T-helper 17 cell (primary cell): ENCODE measurements at places on chromosomes 3 and 15.

- DNase-seq: no peak
These were observed 175.5 kb downstream of the ATG7 start for GRCh38 chr3:11447584-11448200.

DNA sequence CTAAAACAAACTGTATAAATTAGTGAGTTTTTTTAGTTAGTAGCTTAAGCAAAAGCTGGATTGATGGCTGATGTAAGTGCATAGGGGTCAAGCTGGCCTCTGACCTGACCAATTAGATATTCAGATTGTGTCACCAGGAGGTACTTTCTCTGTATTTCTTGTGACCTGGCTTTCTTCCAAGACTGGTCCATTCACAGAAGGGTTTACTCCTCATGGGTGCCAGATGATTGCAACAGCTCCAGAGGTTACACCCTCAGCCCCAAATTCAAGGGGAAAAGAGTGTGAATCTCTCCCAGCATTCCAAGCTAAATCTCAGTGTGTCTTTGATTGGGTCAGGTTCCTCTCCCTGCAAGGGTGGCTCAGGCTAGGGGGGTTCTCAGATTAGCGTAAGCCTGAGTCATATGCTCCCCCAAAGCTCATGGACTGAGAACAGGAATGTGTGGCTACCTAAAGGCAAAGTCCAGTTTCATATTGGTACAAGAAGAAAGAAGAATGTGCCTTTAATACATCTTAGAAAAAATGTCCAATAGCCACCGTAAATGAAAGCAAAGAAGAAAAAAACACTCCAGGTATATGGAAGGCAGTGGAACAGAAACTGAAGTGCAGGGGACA, 16.5 kb downstream of the PML start:
- no peak for DNase-seq

DNA sequence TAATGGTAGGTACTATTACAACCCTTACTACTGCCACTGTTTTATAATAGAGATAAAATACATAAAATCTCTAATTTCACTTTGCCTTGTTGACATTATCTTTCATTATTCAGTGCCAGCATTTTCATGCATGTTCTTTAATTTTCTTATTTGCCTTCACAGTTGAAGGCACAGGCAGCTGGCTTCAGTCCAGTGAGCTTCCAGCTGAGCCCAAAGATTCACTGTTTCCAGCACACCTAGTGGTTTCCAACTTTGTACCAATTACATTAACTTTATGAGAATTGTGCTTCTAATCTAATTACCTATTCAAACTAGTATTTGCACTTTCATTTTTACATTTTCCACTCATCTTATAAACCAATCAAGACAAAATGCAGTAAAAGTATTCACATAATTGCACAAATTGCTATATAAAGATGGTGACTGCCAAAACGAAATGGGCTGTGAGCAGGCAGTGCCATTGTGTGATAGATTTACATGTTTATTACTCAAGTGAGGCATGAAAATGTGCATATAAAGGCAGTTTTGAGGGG, 228.3 kb downstream of the MFSD1 start:
- DNase-seq: no peak

- no peak for DNase-seq
These were observed 79.2 kb upstream of the COL8A1 start for GRCh38 chr3:99559196-99559595.

GRCh38 chr3:42980909-42981308, 1.8 kb downstream of the GASK1A start:
- DNase-seq: no peak
